ENCODE measurements at places on chromosomes 6 and 20.
A peak's percentile ranks its signal among the peaks of the same experiment; 100 is the strongest.

- DNase-seq, result peak; percentile 61
Measured at GRCh38 chr6:145372671-145373151, 362.6 kb downstream of the EPM2A start.

GRCh38 chr6:140844167-140844566 lies 1288.6 kb upstream of the GJE1 start:
- no peak for DNase-seq

DNA sequence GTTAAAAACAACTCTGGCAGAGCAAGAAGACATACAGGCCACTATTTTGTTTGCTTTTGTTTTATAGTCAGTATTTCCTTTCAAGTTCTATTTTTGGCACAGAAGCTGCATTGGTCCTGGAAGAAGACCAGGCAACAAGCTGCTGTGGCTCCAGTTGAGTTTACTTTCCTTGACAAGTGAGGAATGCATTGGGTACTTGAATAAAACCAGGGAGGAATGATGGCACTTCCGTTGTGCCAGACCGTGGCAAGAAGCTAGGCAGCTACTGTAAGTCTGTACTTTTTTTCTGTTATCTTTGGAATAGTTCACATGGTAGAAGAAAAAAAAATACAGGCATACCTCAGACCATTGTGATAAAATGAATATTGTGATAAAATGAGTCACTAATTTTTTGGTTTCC lies 66.3 kb downstream of the NCOA3 start:
- no peak for DNase-seq

DNA sequence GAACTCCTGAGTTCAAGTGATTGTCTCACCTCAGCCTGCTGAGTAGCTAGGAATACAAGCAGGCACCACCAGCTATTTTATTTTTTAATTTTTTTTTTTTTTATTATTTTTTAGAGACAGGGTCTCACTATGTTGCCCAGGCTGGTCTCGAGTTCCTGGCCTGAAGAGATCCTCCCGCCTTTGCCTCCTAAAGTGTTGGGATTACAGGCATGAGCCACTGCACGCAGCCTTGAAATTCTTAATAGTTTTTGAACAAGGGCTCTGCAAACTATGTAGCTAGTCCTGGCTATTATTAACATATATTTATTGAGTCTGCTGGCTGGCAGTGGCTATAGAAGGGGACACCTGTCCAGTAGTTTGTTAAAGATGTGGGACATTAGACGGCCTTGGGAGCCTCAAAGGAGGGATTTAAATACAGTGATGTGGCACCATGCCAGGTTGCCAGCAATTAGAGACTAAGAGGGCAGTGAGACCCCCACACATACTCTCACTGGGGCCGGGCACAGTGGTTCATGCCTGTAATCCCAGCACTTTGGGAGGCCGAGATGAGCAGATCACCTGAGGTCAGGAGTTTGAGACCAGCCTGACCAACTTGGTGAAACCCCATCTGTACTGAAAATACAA lies 21.1 kb upstream of the TAF8 start:
- no peak for DNase-seq

DNA sequence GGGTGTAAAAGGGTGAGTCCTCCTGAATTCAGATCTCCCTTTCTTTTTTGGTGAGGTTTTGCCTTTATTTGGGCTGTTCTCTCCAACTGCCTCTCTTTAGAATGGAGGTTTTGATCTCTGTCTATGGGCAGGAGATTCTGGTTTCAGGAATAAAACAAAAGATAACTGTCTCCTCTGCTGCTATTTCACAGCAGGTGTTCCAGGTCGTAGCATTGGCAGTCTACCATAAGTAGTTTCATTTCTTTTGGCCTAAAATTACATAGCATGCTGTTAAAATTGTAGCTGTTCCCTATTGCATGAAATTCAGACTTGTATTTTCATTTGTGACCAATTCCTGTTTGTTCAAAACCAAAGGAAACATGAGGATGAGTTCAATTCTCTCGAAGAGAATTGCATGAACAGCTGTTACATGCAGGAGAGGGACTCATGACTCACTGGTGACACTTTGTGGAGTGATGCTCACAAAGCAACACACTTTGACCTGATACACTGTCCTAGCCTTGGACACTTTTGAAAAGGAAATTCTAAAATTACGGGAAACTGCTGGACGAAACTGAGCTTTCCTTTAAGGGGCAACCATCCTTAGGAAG lies 76.8 kb upstream of the SIRPG start:
- peak; percentile 58 for DNase-seq

GRCh38 chr6:163008626-163009025 lies 280.9 kb downstream of the PACRG start:
- no peak for DNase-seq

- no peak for DNase-seq
Measured at GRCh38 chr20:13223736-13224520, 2.9 kb downstream of the ISM1 start.

- DNase-seq, result no peak
Measured at GRCh38 chr6:164097551-164098398, 683.3 kb downstream of the QKI start.

GRCh38 chr20:10381477-10381876 lies 52.5 kb downstream of the MKKS start:
- DNase-seq, result peak; percentile 2

DNA sequence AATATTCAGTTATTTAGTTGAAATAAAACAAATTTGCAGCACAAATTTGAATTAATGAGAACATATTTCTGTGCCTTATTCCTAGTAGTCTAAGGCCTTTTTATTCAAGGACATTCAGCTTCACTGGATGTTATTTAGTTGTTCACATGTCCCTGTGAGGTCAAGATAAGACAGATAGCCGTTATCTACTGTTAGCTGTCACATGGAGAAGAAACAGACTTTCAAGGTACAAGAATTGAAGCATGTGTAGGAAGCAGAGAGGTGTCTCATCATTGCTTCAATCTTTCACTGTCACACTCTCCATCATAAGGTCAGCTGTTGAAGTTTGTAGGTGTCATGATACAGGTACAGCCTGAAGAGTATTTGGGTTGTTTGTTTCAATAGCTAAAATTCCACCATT lies 112.9 kb upstream of the JAG1 start:
- no peak for DNase-seq

DNA sequence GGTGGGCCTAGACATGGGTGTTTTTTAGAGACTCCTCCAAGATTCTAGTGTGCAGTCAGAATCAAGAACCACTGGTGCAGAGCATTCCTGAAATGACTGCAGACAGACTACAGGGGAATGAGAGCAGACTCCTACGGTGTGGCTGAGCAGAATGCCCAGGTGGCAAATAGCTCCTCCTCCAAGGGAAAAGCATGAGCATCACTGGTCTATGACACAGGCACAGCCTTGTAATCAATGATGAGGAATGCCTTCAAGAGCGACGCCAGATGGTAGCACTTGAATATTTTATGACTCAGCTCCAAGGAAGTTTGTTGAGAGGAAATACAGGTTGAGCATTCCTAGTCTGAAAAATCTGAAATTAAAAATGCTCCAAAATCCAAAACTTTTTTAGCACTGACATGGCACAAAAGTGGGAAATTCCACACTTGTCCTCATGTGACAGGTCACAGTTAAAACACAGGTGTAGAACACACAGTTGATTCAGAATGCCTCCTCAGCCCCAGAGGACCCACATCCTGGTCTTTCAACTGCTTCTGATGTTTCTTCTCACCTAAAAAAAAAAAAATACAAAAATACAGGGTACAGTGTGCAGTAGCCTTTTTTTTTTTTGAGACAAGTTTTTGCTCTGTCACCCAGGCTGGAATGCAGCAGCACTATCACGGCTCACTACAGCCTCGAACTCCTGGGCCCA lies 10.6 kb upstream of the FAM8A1 start:
- no peak for DNase-seq

DNA sequence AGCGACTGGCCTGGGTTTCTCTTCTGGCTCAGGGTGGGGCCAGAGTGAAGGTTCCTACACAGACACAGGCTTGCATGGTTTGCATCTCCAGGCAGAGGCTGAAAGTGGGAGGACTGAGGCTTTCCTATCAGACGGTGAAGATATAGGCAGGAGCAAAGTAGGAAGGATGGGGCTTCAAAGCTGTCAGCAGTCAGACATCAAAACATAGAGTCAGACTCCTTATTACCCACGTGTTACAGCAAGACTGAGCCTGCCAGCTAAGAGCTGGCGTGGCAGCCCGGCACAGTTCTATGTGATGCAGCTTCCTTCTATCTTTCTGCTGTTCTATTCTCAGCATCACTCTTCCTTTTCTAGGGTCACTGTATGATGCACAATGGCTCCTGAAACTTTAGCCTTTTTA lies 445.1 kb downstream of the DOK5 start:
- no peak for DNase-seq
